Naive thymus-derived CD4-positive, alpha-beta T cell (primary cell): ENCODE measurements at places on chromosomes 11 and 22.

DNA sequence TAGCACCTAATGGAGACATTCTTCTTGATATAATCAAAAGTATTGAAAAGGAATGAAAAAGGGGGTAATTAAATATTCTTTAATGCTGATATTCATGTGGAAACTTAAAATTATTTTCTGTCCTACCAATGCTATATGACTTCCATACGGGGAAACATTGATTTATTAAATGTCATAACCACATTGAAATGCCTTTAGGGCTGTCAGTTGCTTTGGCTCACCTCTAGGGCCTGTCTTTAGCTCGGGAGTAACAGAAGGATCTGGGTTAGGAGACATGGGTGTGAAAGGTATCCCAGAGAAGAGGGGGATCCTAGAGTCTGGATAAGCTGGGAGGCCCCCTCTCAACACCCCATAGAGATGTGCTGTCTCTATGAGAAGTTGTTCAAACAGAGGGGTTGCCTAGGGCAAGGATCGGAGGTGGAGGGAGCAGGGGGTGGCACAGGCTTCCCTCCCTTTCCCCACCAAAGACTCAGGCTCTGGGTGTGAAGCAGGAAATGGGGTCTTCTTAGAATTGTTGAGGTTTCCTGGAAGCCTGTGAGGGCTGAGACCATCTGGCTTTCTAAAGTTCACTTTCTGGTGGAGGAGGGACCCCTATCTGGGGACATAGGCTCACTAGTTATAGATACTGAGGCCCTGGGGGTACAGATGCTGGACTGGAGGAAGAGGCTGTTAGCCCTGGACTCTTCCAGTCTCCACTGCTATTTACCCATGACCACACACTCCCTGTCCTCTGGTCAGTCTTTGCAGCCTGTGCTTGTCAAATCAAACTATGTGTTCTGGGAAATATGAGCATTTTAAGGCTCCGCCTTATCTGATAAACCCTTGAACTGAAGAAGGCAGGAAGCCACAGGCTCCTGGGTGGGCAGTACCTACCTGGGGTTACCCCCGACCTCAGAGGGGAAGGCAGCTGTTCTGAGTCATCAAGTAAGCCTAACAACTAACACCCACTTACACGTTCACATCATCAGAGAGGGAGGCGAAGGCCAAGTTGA is 55.8 kb upstream of the RRAS2 start:
- peak; percentile 26 for DNase-seq

DNA sequence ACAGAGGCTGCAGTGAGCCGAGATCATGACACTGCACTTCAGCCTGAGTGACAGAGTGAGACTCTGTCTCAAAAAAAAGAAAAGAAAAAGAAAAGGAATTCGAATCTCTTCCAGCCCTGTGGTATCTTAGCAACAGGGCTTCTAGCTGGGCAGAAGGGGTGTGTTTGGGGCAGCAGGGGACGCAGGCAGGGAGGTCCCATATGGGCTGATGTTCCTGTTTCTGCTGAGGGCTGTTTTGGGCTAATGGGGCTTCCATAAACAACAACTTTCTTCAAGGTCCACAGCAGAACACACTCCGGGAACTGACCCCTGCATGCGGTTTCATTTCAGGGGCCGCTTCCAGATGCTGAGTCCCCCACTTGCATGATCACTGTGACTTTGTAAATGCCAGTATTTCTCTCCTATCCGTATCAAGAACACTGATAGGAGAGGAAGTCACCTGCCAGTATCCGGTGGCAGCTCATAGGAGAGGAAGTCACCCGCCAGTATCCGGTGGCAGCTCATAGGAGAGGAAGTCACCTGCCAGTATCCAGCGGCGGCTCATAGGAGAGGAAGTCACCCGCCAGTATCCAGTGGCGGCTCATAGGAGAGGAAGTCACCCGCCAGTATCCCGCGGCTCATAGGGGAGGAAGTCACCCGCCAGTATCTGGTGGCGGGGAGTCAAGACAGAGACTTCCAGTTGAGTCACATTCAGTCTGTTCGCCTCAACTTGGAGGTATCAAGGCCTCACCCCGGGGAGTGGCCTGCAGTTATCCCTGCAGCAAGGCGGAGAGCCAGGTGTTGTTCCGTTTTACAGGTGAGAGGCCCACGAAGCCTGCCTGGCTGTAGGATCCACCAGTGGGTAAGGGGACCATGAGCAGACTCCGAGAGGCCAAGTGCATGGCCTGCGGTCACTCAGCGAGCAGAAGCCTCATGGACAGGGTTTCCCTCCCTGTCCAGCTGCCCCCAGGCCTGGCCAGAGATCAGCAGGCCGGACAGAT is 8.3 kb upstream of the FGF19 start:
- no peak for DNase-seq

GRCh38 chr22:42883970-42884369 is 26.9 kb upstream of the ARFGAP3 start:
- no peak for DNase-seq

- DNase-seq: no peak
Observed at GRCh38 chr22:38924347-38924952, 33.0 kb upstream of the APOBEC3A start.

DNA sequence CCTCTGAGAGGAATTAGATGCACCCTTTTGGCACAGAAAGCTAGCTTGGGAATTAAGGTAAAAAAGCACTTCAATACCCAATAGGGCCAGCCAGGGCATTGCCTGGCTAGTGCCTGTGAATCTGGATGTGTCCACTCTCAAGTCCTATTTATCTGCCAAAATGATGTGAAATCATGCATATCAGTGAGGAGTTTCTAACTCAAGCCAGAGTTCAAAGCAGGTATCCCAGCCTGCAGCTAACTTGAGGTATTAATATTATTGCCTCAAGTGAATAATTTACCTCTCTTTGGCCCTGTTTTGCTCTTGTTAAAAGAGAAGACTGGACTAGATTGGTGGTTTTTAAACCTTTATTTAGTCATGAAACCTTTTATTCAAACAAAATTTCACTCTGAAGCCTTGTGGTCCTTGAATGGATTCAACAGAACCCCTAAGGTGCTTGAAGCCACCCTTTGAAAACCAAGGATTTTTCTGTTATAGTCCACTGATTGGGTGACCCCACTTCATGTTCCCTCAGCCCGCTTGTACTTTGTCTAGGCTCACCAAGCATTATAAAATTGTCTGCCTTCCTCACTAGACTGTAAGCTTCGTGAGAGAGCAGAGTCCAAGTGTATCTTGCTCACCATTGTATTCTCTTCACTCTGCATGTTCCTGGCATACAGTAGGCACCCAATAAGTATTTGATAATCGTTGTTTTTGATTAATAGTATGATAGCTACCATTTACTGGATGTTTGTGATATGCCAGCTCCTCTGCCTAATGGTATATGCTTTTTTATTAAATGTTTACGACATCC is 4.5 kb downstream of the RNF121 start:
- DNase-seq: no peak

DNA sequence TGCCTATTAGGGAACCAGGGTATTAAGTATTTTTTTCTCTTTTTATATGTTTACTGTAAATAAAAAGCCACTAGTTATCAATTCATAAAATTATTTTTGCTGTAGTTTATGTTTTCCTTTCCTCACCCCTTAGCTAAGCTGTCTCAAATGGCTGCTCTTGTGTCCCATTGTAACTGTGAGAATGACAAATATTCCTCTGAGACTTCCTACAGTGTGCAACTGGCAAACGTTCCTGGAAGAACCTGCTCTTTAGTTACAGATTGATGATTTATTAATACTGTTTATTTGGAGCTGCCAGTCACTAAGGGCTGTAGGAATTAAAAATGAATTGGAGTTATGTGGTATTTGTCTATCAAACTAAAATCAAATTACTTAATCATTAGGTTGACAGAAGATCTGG is 675.4 kb upstream of the ARHGAP42 start:
- no peak for DNase-seq

DNA sequence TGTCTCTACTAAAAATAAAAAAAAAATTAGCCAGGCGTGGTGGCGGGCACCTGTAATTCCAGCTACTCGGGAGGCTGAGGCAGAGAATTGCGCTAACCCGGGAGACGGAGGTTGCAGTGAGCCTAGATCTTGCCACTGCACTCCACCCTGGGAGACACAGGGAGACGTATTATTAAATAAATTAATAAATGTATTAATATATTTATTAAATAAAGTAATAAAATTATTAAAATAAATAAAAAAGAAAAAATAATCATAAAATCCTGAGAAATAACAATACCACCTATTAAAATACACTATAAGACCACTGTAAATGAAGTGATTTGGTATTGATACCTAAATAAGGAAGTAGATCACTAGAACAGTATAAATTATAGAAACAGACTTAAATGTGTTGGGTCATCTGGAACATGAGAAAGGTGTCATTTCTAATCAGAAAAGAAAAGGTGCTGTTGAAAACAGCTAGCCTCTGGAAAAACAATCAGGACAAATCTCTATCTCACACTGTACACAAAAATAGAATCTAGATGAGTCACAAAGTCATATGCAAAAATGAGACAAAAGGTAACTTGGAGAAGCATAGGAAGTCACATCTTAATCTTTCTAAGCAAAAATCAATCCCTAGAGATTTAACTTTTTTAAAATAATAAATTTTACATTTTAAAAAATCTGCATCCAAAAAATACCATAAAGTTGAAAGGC is 43.2 kb upstream of the UBASH3B start:
- DNase-seq: no peak

DNA sequence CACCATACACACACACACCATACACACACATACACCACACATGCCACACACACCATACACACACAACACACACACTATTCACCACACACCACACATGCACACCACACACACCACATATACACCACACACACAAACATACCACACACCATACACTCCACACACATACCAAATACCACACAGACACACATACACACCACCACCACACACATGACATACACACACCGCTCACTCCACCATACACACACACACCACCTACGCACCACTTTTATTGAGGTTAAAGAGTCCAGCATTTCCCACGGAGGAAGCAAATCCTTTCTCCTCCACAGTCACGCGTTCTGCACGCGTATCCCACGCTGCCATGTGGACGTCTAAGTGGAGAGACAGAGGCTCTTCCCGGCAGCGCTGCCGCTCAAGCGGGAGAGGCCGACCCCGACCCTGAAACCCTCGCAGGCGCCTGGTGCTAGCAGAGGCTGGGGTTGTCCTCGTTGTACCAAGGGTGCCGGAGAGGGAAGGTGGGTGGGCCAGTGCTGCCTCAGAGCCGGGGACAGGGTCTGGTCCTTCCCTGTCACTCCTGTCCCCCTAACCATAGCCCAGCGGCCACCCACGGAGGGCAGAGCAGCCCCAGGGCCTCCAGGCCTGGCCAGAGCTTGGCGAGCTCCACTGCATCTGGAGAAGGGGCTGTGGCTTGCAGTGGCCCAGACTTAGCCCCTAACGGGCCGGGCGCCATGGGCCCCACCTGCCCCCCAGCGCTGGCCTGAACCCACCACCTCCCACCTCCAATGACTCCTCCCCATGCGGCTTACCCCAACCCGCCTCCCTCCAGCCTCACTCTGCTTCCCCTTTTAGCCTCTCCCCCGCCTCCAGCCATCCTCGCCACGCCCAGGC is 1495.0 kb downstream of the BRD1 start:
- no peak for DNase-seq

- DNase-seq: no peak
Observed at GRCh38 chr11:123608371-123608770, 46.1 kb downstream of the SCN3B start.

DNA sequence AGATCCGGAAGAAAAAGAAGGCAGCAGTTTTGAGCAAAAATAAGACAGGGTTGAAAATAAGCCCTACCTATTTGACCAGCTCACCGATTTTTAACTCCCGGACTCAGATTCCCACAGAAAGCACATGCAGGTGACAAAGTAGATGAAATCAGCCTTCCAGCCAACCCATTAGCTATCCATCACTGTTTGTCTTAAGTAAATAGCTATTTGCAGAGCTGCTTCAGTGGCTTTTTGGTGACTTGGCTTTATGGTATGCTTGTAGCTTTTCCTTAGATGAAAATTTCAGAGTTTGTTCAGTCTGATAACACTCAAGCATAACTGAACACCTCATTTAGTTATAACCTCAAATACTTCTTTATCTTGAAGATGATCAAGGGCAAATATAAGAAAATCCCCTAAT is 192.6 kb downstream of the HIPK3 start:
- no peak for DNase-seq

GRCh38 chr22:37768273-37768672 is 39.5 kb upstream of the GCAT start:
- no peak for DNase-seq

DNA sequence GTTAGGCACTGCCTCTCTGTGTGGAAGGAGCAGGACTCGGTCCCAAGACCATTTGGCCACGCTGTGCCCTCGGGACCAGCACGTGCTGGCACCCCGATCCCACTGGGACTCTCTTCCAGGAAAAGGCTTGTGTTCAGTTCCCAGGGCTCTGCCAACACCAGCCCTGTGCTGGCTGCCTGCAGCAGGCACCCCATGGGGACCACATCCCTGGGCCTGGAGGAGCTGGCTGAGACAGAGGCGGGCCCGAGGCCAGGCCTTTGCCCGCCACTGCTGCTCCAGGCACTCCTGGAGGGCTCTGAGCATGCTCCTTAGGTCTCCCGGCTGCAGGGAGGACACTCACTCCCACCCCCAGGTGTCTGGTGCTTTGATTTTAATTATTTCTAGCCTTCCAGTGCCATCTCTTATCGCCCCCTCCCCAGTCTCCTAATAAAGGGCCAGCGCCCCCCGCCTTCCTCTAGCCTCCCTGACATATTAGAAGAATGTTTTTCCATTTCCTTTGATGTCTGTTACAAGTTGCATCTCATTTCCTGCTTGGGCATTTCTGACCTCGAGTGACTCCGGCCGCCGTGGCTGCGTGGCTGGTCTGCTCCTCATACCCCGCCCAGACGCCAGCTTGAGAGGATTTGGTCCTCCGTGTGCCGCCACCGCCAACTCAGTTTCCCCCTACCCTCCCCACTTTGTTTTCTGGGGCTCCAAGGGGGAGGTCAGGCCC is 14.4 kb downstream of the CDKN1C start:
- DNase-seq: no peak

DNA sequence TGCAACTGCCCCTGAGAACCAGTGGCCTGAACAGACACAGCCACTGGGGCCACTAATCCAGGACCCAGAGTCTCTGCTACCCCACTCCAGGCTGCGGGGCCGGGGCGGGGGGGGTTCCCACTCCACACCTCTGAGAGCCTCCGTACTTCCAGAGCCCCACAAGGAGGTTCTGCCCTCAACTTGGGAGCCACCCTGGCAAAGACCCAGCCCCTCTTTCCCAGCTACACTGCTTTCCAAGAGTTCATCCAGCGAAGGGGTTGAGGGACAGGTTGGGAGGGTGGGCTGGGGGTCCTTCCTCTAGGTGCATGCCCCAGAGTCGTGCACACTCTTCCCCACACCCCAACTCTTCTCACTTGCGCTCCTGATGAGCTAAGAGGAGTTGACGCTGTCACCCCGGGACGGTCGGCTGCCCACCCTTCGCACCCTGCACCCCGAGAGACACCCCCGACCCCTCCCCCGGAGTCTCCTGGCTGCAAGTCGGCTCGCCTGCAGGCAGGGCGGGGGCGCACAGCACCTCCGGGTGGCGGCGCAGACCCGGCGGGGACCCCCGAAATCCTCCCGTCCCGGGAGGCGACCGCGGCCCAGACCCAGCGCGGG is 531 bp downstream of the RAB3IL1 start:
- no peak for DNase-seq

GRCh38 chr22:30773919-30774318 is 79.2 kb downstream of the OSBP2 start:
- DNase-seq: no peak

- DNase-seq: no peak
Observed at GRCh38 chr22:47259049-47259448, 496.6 kb downstream of the TBC1D22A start.
